Liver (tissue), 10 donors: ENCODE measurements at places on chromosomes 16 and 17. TPM values are rescaled to one million over a fixed set of nuclear protein-coding genes. Genes with fewer than 3 reads are reported as not detected.
A peak's percentile ranks its signal among the peaks of the same experiment; 100 is the strongest.

DNA sequence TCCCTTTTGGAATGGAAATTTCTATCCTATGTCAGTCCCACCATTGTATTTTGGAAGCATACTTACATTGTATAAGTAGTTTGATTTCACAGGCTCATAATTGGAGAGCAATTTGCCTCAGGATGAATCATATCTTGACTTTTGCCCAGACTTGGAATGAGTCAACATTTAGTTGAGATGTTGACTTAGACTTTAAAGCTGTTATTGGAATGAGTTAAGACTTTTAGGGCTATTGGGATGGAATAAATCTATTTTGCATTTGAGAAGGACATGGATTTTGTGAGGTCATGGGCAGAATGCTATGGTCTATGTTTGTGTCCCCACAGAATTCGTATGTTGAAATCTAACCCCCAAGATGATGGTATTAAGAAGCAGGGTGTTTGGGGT lies 12.2 kb upstream of the ZNF594 start:
- no peak for DNase-seq
- no peaks in the 10 kb centered on the region for H3K4me1 ChIP-seq
- H3K27ac ChIP-seq, result no peak overlapping the region
- H3K4me3 ChIP-seq, result no peak overlapping the region
- no peaks in the 10 kb centered on the region for H3K27me3 ChIP-seq
- H3K36me3 ChIP-seq, result no peaks in the 10 kb centered on the region

- H3K4me1 ChIP-seq, result peaks cover 7% of the 10 kb centered on the region
- no peak overlapping the region for H3K4me3 ChIP-seq
- peak overlapping the region; percentile 48 for H3K27ac ChIP-seq
- H3K36me3 ChIP-seq, result no peaks in the 10 kb centered on the region
Measured at GRCh38 chr16:52573365-52574299, 26.7 kb upstream of the TOX3 start.

GRCh38 chr16:2487903-2488531 lies 13.1 kb downstream of the TBC1D24 start:
- no peak overlapping the region for H3K4me3 ChIP-seq
- H3K36me3 ChIP-seq, result no peaks in the 10 kb centered on the region
- no peak overlapping the region for H3K27ac ChIP-seq

DNA sequence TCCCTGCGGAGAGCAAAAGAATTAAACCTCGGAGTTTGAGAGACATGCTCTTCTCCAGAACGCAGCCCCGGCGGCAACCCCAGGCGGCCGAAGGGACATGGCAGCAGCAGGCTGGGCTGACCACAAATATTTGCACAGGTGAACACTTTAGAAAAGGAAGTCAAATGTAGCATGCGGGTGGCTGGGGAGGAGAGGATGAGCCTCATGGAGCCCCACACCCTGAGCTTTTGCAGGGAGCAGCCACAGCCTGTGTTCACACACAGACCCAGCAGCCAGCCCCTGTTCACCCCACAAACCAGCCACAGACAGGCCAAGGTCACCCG lies 17.8 kb downstream of the HS3ST6 start:
- no peak overlapping the region for H3K4me3 ChIP-seq
- H3K36me3 ChIP-seq, result no peaks in the 10 kb centered on the region
- peaks cover 8% of the 10 kb centered on the region for H3K4me1 ChIP-seq
- H3K27me3 ChIP-seq, result no peaks in the 10 kb centered on the region
- no peak for DNase-seq
- no peak overlapping the region for H3K27ac ChIP-seq

DNA sequence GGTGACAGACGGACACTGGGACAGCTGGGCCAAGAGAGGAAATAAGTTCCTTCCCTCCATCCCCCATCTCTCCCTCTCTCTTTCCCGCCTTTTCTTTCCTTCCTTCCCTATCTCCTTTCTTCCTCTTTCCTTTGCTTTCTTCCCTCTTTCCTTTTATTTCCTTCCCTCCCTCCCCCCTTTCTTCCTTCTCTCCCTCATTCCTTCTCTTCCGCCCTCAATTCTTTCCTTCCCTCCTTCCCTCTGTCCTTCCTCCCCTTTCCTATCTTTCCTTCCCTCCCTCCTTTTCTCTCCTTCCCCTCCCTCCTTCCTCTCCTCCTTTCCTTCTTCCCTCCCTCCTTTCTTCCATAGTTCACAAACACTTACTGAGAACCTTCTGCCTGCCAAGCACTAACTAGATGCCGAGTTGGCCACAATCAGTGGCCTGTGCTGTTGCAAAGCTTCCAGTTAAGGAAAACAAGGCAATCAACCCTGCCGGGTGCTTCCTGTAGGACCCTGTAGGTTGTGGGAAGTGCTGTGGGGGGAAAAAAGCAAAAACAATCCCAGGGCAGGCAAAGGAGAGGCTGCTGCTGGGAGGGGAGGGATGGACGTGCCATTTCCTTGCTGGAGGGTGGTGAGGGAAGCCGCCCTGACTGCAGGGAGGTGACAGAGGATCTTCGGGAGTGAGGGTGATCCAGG lies 31.7 kb downstream of the ABCC6 start:
- H3K4me3 ChIP-seq, result no peak overlapping the region
- no peak overlapping the region for H3K27ac ChIP-seq
- DNase-seq, result no peak
- H3K36me3 ChIP-seq, result peaks cover 52% of the 10 kb centered on the region
- H3K4me1 ChIP-seq, result no peaks in the 10 kb centered on the region
- H3K27me3 ChIP-seq, result no peaks in the 10 kb centered on the region

- H3K27ac ChIP-seq, result no peak overlapping the region
- H3K36me3 ChIP-seq, result no peaks in the 10 kb centered on the region
- DNase-seq, result no peak
- H3K4me3 ChIP-seq, result no peak overlapping the region
Measured at GRCh38 chr16:90008708-90009145, 10.5 kb downstream of the DBNDD1 start.

- H3K4me3 ChIP-seq, result peak overlapping the region; percentile 69
- peak overlapping the region; percentile 89 for H3K27ac ChIP-seq
- H3K4me1 ChIP-seq, result peaks cover 45% of the 10 kb centered on the region
- no peaks in the 10 kb centered on the region for H3K27me3 ChIP-seq
- H3K36me3 ChIP-seq, result no peaks in the 10 kb centered on the region
Measured at GRCh38 chr17:7885367-7886226, 3.0 kb upstream of the CHD3 start.

DNA sequence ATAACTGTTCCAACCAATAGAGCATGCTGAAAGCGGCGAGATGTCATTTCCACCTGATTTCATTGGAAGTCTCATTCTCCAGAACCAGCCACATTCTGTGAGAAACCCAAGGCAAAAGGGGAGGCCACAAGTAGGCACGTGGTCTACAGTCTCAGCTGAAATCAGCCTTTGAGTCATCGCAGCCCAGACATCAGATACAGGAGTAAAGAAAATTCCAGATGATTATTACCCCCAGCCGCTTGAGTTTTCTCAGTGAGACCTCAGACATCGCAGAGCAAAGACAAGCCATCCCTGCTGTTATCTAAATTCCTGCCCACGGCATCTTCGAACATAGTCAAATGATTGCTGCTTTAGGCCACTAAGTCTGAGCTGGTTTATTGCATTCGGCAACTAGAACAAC lies 23.1 kb downstream of the STAT3 start:
- peaks cover 41% of the 10 kb centered on the region for H3K4me1 ChIP-seq
- no peaks in the 10 kb centered on the region for H3K27me3 ChIP-seq
- DNase-seq, result no peak
- H3K4me3 ChIP-seq, result no peak overlapping the region

- H3K27me3 ChIP-seq, result no peaks in the 10 kb centered on the region
- H3K36me3 ChIP-seq, result peaks cover 12% of the 10 kb centered on the region
- no peak overlapping the region for H3K4me3 ChIP-seq
- no peak for DNase-seq
- no peaks in the 10 kb centered on the region for H3K4me1 ChIP-seq
Measured at GRCh38 chr16:80627108-80627507, 86.3 kb downstream of the DYNLRB2 start.

DNA sequence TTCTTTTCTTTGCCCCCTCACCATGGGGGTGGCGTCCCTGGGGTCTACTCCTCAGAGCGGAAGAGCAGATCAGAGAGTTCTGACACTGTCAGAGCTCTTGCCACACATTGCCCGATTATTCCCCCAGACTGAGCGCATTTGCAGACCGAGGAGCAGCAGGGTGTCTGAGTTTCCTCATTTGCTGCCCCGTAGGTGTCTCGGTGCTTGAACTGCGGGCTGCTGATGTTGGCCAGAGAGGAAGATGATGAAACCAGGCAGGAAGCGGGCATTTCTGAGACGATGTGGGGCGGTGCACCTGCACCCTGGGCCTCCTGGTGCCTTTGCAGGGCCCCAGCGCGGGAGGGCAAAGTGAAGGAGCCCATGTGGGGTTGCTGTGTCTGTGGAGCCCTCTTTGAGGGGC lies 55.2 kb downstream of the ARSG start:
- H3K4me1 ChIP-seq, result no peaks in the 10 kb centered on the region
- DNase-seq, result no peak
- no peaks in the 10 kb centered on the region for H3K27me3 ChIP-seq
- no peaks in the 10 kb centered on the region for H3K36me3 ChIP-seq
- H3K27ac ChIP-seq, result peak overlapping the region; percentile 37

GRCh38 chr16:51747329-51747728 lies 596.3 kb upstream of the SALL1 start:
- H3K36me3 ChIP-seq, result no peaks in the 10 kb centered on the region
- H3K27me3 ChIP-seq, result no peaks in the 10 kb centered on the region
- no peak overlapping the region for H3K27ac ChIP-seq
- no peak overlapping the region for H3K4me3 ChIP-seq
- no peak for DNase-seq

DNA sequence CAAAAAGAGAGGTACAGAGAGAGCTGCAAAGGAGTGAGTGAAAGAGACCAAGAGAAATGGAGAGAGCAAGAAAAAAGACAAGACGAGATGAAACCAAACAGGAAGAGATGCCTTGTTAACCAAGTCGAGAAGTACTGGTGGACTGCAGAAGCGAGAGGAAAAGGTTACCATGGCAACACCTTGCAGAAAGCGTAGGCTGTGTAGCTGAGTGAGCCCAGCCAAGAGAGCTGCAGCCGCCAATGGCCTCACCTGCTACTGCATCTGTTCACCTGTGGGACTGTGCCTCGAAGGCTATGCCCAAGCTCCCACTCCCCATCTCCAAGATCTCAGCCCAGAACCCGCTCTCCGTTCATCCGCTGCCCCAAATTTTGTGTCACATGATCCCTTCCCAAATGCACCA lies 161.3 kb downstream of the SLC39A11 start:
- no peak overlapping the region for H3K27ac ChIP-seq
- no peaks in the 10 kb centered on the region for H3K27me3 ChIP-seq
- H3K4me1 ChIP-seq, result peaks cover 6% of the 10 kb centered on the region
- no peak overlapping the region for H3K4me3 ChIP-seq
- no peaks in the 10 kb centered on the region for H3K36me3 ChIP-seq
- DNase-seq, result no peak

GRCh38 chr16:19833581-19833980 lies 51.1 kb downstream of the GPRC5B start:
- no peaks in the 10 kb centered on the region for H3K27me3 ChIP-seq
- no peak for DNase-seq
- H3K4me1 ChIP-seq, result no peaks in the 10 kb centered on the region
- no peak overlapping the region for H3K4me3 ChIP-seq
- no peaks in the 10 kb centered on the region for H3K36me3 ChIP-seq

GRCh38 chr17:75181608-75182318 lies 996 bp downstream of the SUMO2 start:
- H3K27ac ChIP-seq, result peak overlapping the region; percentile 91
- H3K36me3 ChIP-seq, result peaks cover 7% of the 10 kb centered on the region
- no peaks in the 10 kb centered on the region for H3K27me3 ChIP-seq
- H3K4me3 ChIP-seq, result peak overlapping the region; percentile 98
- peak; percentile 50 for DNase-seq

DNA sequence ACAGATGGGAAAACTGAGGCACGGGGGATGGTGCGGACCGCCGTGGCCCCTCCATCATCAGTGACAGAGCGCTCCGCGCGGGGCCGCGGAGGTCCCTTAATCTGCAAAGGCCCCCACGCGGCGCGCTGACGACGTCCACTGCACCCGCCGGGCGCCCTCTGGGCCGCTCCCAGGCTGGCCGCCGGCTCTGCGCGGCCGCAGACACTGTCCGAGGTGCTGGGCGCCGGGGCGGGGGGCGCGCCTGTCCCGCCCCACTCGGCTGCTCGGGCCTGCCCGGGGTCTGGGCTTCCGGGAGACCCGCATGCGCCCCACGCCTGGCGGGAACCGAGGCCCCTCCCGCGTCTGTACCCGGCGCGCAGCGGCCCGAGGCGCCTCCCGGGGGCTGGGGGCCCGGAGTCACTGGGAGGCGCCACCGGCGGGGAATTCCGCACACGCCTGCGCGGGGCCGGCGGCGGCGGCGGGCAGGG lies 550 bp upstream of the RNF213 start:
- peaks cover 28% of the 10 kb centered on the region for H3K4me1 ChIP-seq
- peak; percentile 62 for DNase-seq
- H3K36me3 ChIP-seq, result no peaks in the 10 kb centered on the region
- no peaks in the 10 kb centered on the region for H3K27me3 ChIP-seq

GRCh38 chr17:17064322-17064721 lies 22.1 kb downstream of the MPRIP start:
- no peak overlapping the region for H3K27ac ChIP-seq
- no peak for DNase-seq
- H3K36me3 ChIP-seq, result no peaks in the 10 kb centered on the region
- H3K4me1 ChIP-seq, result peaks cover 11% of the 10 kb centered on the region
- H3K27me3 ChIP-seq, result no peaks in the 10 kb centered on the region
- no peak overlapping the region for H3K4me3 ChIP-seq

DNA sequence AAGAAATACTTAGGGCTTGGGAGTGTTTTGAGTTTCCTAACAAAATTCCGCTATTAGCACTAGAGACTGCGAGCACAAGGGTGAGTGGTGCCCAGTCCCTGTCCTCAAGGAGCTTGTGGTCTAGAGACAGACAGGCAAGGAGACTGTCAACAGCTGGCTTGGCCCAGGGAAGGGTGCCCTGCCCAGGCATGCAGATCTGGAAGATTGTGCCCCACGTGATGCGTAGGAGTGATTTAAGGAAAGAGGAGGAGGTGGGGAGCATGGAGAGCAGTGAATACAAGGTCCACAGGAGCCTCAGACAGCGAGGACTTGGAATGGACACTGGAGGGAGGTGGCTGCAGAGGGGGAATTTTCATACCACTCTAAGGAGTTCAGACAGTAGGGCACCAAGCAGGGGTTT lies 25.0 kb downstream of the SCPEP1 start:
- H3K4me3 ChIP-seq, result no peak overlapping the region
- H3K4me1 ChIP-seq, result no peaks in the 10 kb centered on the region
- no peak for DNase-seq

UMOD gene
- not detected for total RNA-seq

ETV4 gene
- total RNA-seq, result 1.1 TPM

PPP1R27 gene
- not detected for total RNA-seq

ALOX15B gene
- 1.0 TPM for total RNA-seq

ARL2BP gene
- total RNA-seq, result 19.9 TPM

CHD9NB gene
- 0.05 TPM for total RNA-seq

ADAM11 gene
- total RNA-seq, result 0.08 TPM

PAGR1 gene
- 16.9 TPM for total RNA-seq

SP2 gene
- total RNA-seq, result 2.2 TPM

KCNH4 gene
- not detected for total RNA-seq

MYADML2 gene
- total RNA-seq, result not detected

MFAP4 gene
- 2.1 TPM for total RNA-seq

HSF5 gene
- 0.17 TPM for total RNA-seq
